Stimulated activated CD4-positive, alpha-beta T cell treated with anti-CD3 and anti-CD28 coated beads, Interleukin-4, amount 100 ng/mL, for 1 hour (primary cell): ENCODE measurements at places on chromosomes 5 and 9.

DNA sequence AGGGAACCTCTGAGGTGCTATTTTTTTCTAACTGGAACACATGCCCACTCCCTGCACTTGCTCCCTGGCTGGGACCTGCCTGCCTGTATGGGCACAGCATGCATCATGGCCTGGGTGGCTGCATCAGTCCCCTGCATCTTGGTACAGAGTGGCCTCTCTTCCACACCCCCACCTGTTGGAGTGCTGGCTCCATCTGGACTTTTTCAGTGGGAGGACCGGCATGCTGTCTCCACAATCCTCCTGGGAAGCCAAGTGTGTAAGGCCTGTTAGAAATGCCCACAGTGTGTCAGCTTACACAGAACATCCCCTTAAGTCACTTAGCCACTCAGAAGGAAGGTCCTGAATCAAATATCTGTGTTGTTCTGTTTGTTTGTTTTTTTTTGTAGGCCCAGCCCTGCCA, 102.9 kb downstream of the MARCHF3 start:
- no peak for DNase-seq

- no peak for DNase-seq
These were observed 306.4 kb upstream of the PAPPA start for GRCh38 chr9:115847216-115847615.

DNA sequence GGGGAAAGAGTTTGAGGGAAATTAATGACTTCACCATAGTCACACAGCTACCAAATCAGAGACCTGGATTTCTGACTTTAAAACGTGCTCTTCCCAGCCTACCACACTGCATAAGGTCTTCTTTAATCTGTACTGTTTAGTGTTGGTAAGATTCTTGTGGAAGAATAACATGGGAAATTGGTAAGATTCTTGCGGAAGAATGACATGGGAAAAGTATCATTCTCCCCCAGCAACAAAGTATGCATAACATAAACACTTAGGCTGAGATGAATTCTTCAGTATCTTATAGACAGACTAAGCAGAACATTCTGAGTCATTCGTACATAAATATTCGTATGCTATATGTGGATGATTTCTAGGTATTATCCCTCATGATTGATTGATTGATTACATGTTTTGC, 170.4 kb downstream of the FOCAD start:
- no peak for DNase-seq

- no peak for DNase-seq
These were observed 1.2 kb upstream of the NEK6 start for GRCh38 chr9:124256517-124257069.
